ENCODE measurements at places on chromosomes 5 and 9. TPM values are rescaled to one million over a fixed set of nuclear protein-coding genes. Genes with fewer than 3 reads are reported as not detected.

The AK8 gene
- total RNA-seq = 1.4 TPM

The CER1 gene
- total RNA-seq = not detected

The PCDHB13 gene
- 1.4 TPM for total RNA-seq

The ARL14EPL gene
- not detected for total RNA-seq

The STC2 gene
- 161 TPM for total RNA-seq

The LHX3 gene
- not detected for total RNA-seq

The HRCT1 gene
- 2.4 TPM for total RNA-seq

The NR5A1 gene
- total RNA-seq = not detected

The RALGDS gene
- 9.6 TPM for total RNA-seq

The PCDHA6 gene
- total RNA-seq = 0.64 TPM

The OR2Y1 gene
- total RNA-seq = not detected

The GMCL2 gene
- not detected for total RNA-seq

The TIFAB gene
- not detected for total RNA-seq

The LMNB1 gene
- 10.2 TPM for total RNA-seq

The TNFSF15 gene
- total RNA-seq = not detected

The SLC34A3 gene
- total RNA-seq = not detected

The WHRN gene
- total RNA-seq = 2.9 TPM

The TMC1 gene
- not detected for total RNA-seq

The CHSY3 gene
- 6.3 TPM for total RNA-seq

The FOXD1 gene
- total RNA-seq = 0.44 TPM

The C5orf52 gene
- total RNA-seq = not detected

All from cardiac ventricle fibroblast (primary cell).